Stimulated activated CD8-positive, alpha-beta memory T cell treated with anti-CD3 and anti-CD28 coated beads, Interleukin-7, amount 100 ng/mL, for 24 hours (primary cell): ENCODE measurements at places on chromosomes 12 and 14.

DNA sequence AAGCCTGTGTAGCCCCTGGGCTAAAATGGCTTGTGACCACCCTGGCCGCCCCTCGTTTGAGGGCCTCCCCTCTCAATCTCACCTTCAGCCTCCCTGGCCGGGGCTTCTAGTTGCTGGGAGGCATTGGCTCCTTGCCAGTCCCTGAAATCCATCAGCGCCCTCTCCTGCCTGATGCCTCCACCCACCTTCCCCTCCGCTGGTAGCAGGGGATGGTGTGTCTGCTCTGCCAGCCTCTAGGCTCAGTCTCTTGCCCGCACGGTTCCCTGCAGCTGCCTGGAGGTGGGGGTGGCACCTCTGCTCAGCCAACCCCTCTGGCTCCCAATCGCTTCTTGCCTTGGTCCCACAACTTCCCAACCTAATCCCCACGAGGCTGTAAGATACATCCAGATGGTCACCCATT lies 167.9 kb downstream of the PHETA1 start:
- no peak for DNase-seq

- no peak for DNase-seq
Observed at GRCh38 chr14:56211084-56211483, 92.9 kb downstream of the PELI2 start.

- no peak for DNase-seq
Observed at GRCh38 chr12:90630006-90630405, 325.0 kb downstream of the CCER1 start.

GRCh38 chr12:46493834-46494181 lies 121.2 kb upstream of the SLC38A2 start:
- DNase-seq, result no peak

GRCh38 chr14:90288651-90289355 lies 32.5 kb downstream of the PSMC1 start:
- DNase-seq, result no peak

DNA sequence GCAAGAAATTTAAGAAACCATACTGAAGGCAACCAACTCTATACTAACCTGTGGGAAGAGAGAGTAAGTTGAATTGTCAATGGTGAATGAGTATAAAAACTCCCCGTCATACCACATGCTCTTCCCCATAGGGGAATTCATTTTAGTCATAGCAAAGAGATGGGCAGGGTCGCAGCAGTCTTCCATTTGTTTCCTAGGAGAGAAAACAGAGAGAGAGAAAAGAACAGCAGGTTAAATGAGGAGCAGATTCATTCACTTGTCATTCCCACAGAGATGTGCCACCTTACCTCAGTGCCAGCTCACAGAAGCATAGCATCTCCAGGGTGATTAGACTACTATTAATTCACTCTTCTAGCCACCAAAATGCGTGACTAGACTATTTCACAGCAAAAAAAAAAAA lies 47.4 kb downstream of the ST8SIA1 start:
- no peak for DNase-seq

DNA sequence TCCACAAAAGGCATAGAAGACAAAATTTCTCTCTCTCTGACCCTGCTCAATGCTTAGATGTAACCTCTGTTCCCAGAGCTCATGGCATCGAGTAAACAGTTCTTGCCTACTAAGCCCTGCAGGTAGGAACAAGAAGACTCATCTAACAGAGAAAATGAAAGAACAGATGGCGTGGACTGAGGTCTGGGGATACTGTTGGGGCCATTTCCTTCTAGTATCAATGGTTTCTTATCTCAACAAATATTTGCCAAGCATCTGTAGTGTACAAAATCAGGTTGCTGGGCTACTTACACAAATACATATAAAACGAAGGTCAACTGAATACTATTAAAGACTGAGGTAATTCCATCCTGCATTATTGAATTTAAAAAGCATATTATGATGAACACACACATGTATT lies 93.3 kb downstream of the RIMBP2 start:
- no peak for DNase-seq

GRCh38 chr14:50955373-50956043 lies 11.2 kb upstream of the PYGL start:
- no peak for DNase-seq

DNA sequence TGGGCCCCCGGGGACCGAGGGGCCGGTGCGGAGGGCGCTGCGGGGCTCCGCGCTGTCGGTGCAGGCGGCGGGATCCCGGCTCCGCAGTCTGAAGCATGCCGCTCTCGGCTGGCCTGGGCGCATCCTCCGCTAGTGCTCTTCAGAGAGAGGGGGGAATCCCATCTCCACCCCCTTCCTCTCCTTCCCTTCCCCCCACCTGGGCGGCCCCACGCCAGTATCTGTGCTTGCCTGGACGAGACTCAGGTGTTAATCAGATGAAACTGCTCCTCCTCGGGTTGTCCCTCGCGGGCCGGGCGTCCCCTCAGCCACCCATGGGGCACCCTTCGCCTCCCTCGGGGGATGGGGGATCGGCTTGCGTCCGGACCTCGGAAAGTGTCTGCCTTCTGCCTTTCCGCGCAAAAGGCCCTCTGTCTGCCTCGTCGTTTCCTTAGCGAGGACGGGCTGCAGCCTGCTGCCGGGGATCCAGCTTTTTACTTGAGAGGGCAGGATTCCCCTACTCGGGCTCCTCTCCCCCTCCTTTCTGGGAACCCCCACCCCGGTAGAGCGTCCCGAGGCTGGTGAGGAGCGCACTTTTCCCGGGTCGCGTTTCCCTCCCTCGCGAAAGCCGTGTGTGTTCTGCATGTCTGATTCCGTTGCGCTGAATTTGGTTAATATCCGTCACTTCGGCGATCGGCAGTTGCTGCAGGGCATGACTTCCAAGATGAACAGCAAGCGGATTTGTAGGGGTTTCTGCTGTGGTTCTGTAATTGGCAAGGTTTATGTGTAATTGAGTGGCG lies 1.1 kb downstream of the GPHN start:
- DNase-seq, result peak; percentile 8

DNA sequence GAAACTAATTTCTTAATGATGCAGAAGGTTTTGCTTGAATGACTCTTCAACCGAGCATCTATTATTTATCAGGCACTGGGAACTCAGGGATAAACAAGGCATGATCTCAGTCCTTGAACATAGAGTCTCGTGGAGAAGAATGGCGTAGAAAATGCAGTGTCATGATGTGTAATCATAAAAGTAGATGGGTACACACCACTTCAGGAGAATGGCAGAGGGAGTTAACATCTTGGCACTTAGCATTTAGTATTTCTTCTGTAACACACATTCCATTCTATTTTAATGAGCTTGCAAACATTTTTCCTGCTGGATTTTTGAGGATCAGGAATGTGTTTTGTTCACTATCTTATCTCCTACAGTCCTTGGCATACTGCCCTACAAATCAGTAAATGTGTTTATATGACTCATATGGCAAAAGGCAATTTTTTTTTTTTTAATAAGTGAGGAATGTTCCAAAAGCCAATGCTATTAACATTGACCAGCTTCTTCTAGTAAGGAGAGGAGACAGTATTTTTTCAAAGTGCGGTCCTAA lies 3.8 kb downstream of the TXNRD1 start:
- DNase-seq, result no peak

GRCh38 chr12:123726244-123726643 lies 14.1 kb downstream of the ATP6V0A2 start:
- no peak for DNase-seq

DNA sequence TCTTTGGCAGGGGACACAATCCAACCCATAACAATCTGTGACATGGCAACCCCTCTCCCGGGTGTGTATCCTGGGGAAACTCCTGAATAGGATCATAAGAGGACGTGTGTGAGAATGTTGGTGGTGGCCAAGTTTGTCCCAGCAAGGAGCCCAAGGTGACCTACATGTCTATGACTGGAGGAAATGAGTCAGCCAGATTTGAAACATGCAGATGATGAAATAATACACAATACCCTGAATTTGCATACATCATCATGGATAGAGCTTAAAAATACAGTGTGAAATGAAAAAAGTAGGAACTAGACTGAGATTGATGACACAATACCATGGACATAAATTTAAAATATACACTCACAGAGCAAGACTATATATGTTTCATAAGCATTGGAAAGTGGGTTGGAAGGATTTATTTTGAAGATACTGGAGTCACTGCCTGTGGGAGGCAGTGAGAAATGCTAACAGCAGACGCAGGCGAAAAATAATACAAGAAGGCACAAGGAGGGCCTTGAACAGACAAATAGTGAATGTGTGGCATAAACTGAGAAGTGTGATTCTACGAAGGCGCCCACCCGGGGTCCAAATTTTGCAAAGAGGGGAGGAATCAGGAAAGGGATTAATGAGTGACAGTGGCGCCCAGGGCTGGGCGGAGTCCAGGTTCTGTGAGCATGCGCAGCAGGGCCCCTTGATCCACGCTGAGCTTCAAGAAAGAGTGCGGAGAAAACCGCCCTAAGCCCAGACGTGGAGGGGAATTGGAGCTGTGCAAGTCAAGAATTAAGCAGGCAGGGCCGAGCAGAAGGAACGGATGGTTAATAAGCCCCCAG lies 7.0 kb upstream of the MAP1LC3B2 start:
- DNase-seq, result no peak

- DNase-seq, result no peak
Observed at GRCh38 chr12:67773896-67774295, 125.4 kb downstream of the DYRK2 start.

GRCh38 chr14:60670989-60671388 lies 21.7 kb upstream of the SIX1 start:
- no peak for DNase-seq

DNA sequence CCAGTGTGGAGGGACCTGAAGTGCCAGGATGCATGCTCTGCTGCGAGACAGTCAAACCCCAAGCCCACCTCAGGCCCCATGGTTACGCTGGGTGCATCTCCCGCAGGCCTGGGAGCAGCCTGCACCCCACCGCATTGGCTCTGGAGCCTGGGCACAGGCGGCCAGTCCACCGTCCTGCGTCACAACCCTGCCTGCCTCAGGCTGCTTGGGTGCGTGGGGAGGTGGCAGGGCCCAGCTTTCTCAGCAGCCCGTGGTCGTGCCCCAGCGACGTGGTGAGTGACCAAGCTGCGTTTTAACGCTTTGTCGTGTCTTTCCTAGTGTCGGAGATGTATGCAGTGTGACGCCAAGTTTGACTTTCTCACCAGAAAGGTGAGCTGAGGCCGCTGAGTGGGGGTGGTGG lies 10.9 kb downstream of the ZFYVE21 start:
- no peak for DNase-seq

- no peak for DNase-seq
Observed at GRCh38 chr12:56676851-56677580, 11.1 kb downstream of the PTGES3 start.

DNA sequence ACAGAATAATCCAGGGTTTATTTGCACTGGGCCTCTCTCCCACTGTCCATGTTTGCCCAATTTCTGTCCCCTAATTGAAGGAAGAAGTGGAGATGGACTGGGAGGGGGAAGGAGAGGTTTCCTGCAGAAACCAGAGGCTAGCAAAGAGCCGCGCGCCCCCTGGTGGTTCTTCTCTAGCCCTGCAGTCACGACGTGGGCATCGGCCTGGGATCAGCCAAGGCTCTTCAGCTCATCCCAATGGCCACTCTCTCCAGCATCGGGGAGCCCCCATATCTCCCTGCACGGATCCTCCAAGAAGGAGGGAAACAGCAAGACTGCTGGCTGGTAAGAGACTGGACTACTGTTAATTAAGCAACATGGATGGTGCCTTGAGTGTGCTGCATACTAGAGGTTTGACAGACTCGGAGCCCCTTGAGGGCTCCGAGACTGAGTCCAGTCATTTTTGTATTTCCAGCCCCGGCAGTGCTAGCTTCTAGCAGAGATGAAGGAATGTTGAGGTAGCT lies 18.7 kb downstream of the ZBTB39 start:
- DNase-seq, result peak; percentile 58
